ENCODE measurements at places on chromosomes 3 and 15. TPM values are rescaled to one million over a fixed set of nuclear protein-coding genes. Genes with fewer than 3 reads are reported as not detected.

- no peak overlapping the region for H3K27ac ChIP-seq
- no peaks in the 10 kb centered on the region for H3K27me3 ChIP-seq
- no peak for DNase-seq
- no peaks in the 10 kb centered on the region for H3K36me3 ChIP-seq
Observed at GRCh38 chr3:88343264-88343663, 193.5 kb downstream of the C3orf38 start.

Gene GOLGA8T
- not detected for total RNA-seq

GRCh38 chr15:69590201-69590710 lies 137.6 kb downstream of the RPLP1 start:
- no peaks in the 10 kb centered on the region for H3K36me3 ChIP-seq
- H3K4me3 ChIP-seq: no peak overlapping the region
- H3K4me1 ChIP-seq: peaks cover 5% of the 10 kb centered on the region
- no peak overlapping the region for H3K27ac ChIP-seq
- H3K27me3 ChIP-seq: no peaks in the 10 kb centered on the region

DNA sequence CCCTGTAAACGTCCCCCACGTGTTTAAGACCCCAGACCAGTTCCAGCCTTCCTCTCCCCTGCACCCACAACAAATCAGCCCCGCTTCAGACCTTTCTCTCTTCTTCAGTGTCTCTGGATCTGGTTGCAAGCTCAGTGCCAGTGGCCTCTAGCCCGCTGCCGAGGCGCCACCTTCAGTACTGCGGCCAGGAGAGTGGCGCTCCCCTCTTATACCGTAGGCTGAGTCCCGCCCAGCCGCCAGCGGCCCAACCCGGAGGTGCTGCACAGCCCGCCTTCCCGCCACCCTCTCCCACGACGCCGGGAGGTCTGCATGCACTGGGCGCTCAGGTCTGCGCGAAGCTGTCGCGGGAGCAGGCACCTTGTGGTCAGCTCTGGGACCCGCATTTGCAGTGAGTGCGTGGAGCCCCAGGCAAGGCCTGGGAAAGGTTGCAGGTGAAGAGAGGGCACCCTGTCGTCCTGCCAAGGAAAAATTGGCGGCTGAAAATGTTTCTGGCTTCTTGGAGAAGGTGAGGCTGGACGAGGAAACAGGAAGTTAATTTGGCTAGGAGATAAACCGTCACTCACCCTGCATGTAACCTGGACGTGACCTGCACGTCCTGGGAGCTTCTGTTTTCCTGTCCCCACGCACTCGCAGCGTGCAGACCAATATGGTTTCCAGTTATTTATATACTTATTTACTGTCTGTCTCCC lies at the start of gene C2CD4B:
Gene C2CD4B, minus strand, starts transcription at position 182 of the 689 bp plus-strand sequence. CDS start 301 bp downstream, outside the sequence.
- peaks cover 24% of the 10 kb centered on the region for H3K27me3 ChIP-seq
- H3K36me3 ChIP-seq: no peaks in the 10 kb centered on the region
- H3K4me3 ChIP-seq: peak within 1 kb of the TSS; percentile 32

Gene ELP6
- 18.1 TPM for total RNA-seq

Gene HRG
- total RNA-seq: 1,312 TPM

DNA sequence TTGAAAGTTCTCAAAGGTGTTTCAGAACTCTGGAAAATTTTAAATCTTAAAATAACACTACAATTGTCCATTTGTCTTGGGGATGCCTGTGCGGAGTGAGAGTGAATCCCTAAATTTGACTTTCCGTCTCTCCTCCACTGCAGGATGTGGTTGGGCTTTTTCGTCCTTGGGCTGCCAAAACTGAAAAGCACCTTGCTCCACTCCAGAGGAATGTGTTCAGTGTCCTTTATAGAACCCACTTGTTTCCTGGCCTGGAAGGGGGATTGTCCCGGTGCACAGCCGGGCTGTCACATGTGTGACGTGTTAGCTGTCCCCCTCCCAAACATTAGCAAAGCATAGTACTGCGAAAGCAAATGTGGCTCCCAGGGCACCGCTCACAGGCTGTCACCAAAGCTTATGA lies 69.6 kb upstream of the ATP10A start:
- H3K4me3 ChIP-seq: no peak overlapping the region
- no peak overlapping the region for H3K27ac ChIP-seq
- H3K27me3 ChIP-seq: no peaks in the 10 kb centered on the region

- H3K27ac ChIP-seq: no peak overlapping the region
- no peaks in the 10 kb centered on the region for H3K4me1 ChIP-seq
- no peaks in the 10 kb centered on the region for H3K36me3 ChIP-seq
- DNase-seq: no peak
Observed at GRCh38 chr3:177039490-177040274, 157.6 kb downstream of the TBL1XR1 start.

Gene CHRM5
- not detected for total RNA-seq

Gene TM4SF4
- total RNA-seq: 318 TPM

Gene RYR3
- not detected for total RNA-seq

- H3K4me1 ChIP-seq: no peaks in the 10 kb centered on the region
- H3K36me3 ChIP-seq: no peaks in the 10 kb centered on the region
- H3K4me3 ChIP-seq: no peak overlapping the region
- DNase-seq: no peak
- no peaks in the 10 kb centered on the region for H3K27me3 ChIP-seq
Observed at GRCh38 chr3:171788546-171789351, 21.5 kb downstream of the PLD1 start.

DNA sequence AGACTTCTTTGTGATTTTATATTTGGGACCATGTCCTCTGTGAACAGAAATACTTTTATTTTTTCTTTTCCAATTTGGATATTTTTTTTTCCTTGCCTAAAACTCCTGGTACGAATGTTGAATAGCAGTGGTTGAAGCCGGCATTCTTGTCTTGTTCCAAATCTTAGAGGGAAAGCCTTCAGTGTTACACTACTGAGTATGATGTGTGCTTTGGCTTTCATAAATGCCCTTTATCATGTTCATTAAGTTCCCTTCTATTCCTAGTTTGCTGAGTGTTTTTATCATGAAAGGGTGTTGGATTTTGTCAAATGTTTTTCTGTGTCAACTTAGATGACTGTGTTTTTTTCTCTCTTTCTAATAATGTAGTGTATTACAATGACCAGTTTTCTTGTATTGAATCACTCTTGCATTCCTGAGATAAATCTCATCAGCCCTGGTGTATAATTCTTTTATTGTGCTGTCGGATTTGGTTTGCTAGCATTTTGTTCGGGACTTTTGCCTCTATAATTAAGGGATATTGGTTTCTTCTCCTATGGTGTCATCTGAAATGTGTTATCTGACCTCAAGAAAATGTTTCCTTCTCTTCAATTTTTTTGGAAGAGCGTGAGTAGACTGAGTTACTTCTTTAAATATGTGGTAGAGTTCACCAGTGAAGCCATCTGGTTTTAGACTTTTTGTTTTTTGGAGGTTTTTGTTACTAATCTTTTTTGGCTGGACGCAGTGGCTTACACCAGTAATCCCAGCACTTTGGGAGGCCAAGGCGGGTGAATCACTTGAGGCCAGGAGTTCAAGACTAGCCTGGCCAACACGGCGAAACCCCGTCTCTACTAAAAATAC lies 33.3 kb downstream of the MAP1A start:
- DNase-seq: no peak
- H3K4me3 ChIP-seq: no peak overlapping the region
- H3K4me1 ChIP-seq: no peaks in the 10 kb centered on the region
- H3K36me3 ChIP-seq: no peaks in the 10 kb centered on the region

DNA sequence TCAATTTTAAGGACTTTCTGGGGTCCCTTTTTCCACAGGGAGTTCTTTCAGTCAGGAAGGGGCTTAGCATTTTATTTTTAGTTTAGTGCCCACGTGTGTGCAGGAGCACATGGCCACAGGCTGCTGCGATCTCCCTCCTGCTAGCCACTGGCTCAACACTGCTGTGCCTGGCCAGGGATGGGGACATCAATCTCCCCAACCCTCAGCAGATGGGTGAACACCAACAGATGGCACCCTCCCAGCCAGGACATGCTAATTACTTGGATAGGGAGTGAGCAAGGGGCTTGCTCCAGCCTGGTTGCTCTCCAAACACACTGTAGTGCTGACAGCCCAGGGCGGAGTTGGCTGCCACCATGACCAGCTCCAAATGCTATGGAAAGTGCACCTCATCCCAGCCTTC lies 7.4 kb upstream of the RIOX2 start:
- DNase-seq: no peak
- H3K4me1 ChIP-seq: peaks cover 20% of the 10 kb centered on the region
- H3K27me3 ChIP-seq: no peaks in the 10 kb centered on the region
- H3K36me3 ChIP-seq: no peaks in the 10 kb centered on the region
- no peak overlapping the region for H3K4me3 ChIP-seq

Gene CIDEC
- 3.5 TPM for total RNA-seq

GRCh38 chr3:171240504-171240835 lies 213.9 kb upstream of the SLC2A2 start:
- DNase-seq: no peak
- H3K4me3 ChIP-seq: no peak overlapping the region
- no peaks in the 10 kb centered on the region for H3K27me3 ChIP-seq
- H3K36me3 ChIP-seq: no peaks in the 10 kb centered on the region
- H3K27ac ChIP-seq: no peak overlapping the region

Gene ST6GAL1
- total RNA-seq: 389 TPM

DNA sequence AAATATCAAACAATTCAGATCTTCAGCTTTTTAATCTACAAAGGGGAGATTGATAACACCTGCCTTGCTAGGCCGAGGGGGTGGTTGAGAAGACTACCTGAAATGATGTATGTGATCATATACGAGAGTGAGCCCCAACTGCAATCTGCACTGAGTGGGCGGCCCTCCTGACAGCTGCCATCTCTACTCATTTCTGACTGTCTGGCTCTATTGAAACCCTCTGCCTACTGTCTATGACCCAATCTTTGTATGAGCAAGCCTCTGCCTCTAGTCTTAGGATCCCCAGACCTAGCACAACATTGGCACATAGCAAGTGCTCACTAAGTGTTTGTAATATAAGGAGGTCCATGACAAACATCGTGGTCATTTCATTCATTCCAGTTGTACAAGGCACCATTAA lies 144.4 kb upstream of the NR2F2 start:
- H3K4me1 ChIP-seq: peaks cover 35% of the 10 kb centered on the region
- H3K27me3 ChIP-seq: no peaks in the 10 kb centered on the region
- H3K27ac ChIP-seq: no peak overlapping the region
- no peak for DNase-seq
- H3K36me3 ChIP-seq: no peaks in the 10 kb centered on the region

GRCh38 chr15:61169275-61169903 lies 59.7 kb downstream of the RORA start:
- no peaks in the 10 kb centered on the region for H3K36me3 ChIP-seq
- H3K4me3 ChIP-seq: no peak overlapping the region
- no peak overlapping the region for H3K27ac ChIP-seq
- peaks cover 6% of the 10 kb centered on the region for H3K4me1 ChIP-seq
- no peaks in the 10 kb centered on the region for H3K27me3 ChIP-seq

DNA sequence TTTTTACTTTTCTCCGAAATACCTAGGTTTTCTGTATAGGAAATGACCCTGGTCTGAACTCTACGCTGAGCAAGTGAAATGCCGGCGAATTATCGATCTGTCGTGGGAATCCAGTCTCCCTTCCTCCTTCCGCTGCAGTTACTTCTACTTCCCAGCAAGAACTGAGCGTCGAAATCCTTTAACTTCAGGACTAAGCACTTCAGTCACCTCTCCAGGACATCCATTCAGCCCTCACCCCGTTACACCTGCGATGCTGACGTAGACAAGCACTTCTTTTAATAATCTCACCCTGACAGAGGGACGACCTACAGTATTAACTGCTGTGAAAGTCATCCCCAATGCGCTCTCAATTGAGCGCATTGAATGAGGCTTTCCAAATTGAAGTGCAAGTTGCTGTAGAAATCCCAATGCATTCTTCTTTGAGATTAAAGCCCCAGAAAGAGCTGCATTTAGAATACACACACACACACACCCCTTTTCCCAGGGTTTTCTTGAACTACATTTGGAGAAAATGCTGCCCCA lies 1.3 kb downstream of the TOP2B start:
- no peaks in the 10 kb centered on the region for H3K27me3 ChIP-seq
- H3K36me3 ChIP-seq: no peaks in the 10 kb centered on the region
- peak overlapping the region; percentile 90 for H3K27ac ChIP-seq
- no peaks in the 10 kb centered on the region for H3K4me1 ChIP-seq
- no peak for DNase-seq

DNA sequence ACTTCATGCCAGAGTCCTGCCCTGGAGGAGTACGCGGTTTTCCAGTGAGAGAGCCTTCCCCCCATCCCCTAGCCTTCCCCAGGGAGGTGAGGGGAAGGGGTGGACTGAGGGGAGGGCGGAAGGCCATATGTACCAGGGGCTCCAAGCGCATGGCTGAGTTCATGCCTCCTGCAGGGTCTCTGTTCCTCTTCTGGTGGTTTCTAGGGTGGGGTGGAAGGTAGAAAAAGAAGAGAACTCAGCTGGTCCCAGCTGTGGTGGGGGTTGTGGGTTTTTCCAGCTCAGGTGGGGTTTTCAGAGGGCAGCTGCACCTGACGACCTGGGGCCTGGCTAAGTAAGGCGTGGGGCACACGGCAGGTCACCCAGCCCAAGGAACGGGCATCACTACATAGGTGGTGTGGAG lies 10.7 kb upstream of the IQSEC1 start:
- no peak for DNase-seq
- H3K4me3 ChIP-seq: no peak overlapping the region
- no peaks in the 10 kb centered on the region for H3K4me1 ChIP-seq
- H3K36me3 ChIP-seq: no peaks in the 10 kb centered on the region
- H3K27ac ChIP-seq: no peak overlapping the region

GRCh38 chr3:138332472-138333073 lies 2.9 kb upstream of the NME9 start:
- H3K4me1 ChIP-seq: peaks cover 3% of the 10 kb centered on the region
- no peak for DNase-seq
- no peaks in the 10 kb centered on the region for H3K27me3 ChIP-seq

GRCh38 chr15:97061392-97061791 lies 730.9 kb downstream of the NR2F2 start:
- no peaks in the 10 kb centered on the region for H3K36me3 ChIP-seq
- H3K27ac ChIP-seq: no peak overlapping the region
- no peak overlapping the region for H3K4me3 ChIP-seq
- H3K4me1 ChIP-seq: no peaks in the 10 kb centered on the region

- H3K36me3 ChIP-seq: no peaks in the 10 kb centered on the region
- H3K27ac ChIP-seq: no peak overlapping the region
- DNase-seq: no peak
- H3K27me3 ChIP-seq: no peaks in the 10 kb centered on the region
Observed at GRCh38 chr3:116020989-116021388, 397.7 kb downstream of the GAP43 start.

DNA sequence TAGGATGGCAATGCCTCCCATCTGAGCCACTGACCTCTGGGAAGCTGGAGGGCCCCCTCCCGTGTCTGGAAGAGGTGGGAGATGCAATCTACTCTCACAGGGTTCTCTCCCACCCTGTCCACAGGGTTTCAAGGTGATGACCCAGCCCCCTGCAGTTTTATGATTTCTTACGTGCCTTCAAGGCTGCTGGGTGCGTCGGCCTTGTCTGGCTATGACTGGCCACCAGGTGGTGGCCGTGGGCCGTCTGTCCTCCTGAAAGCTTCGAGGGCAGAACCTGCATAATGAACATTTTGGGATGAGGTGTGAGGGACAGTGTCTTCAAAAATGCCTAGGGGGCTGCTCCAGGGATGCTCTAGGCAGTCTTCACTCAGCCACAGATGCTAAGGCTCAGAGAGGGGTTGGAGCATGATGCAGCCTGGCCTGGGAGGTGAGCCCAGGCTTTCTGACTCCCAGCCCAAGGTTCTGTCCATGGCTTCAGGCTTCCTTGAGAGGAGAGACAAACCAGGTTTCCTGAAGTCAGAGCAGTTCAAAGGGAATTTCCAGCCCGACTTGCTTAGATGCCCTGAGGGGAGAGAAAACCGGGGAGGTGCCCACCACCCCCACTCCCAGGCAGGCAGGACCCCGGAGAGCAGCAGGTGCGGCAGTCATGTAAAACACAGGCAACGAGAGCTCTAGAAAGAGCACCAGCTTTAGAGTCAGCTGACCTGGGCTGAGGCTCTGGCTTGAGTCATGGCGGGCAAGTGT lies 18.7 kb downstream of the ISG20 start:
- peak; percentile 40 for DNase-seq
- no peak overlapping the region for H3K4me3 ChIP-seq
- H3K27ac ChIP-seq: no peak overlapping the region
- H3K27me3 ChIP-seq: no peaks in the 10 kb centered on the region
- no peaks in the 10 kb centered on the region for H3K36me3 ChIP-seq

Measured in right lobe of liver (tissue), 6 donors.